ENCODE measurements at places on chromosomes 16 and 17. TPM values are rescaled to one million over a fixed set of nuclear protein-coding genes. Genes with fewer than 3 reads are reported as not detected.

- peak; percentile 99 for DNase-seq
Observed at GRCh38 chr17:46264456-46265198, 30.3 kb upstream of the LRRC37A start.

- no peak for DNase-seq
Observed at GRCh38 chr16:86151239-86151851, 252.4 kb downstream of the IRF8 start.

GRCh38 chr17:81194941-81195901 is 27.5 kb downstream of the CEP131 start:
- no peak for DNase-seq

DNA sequence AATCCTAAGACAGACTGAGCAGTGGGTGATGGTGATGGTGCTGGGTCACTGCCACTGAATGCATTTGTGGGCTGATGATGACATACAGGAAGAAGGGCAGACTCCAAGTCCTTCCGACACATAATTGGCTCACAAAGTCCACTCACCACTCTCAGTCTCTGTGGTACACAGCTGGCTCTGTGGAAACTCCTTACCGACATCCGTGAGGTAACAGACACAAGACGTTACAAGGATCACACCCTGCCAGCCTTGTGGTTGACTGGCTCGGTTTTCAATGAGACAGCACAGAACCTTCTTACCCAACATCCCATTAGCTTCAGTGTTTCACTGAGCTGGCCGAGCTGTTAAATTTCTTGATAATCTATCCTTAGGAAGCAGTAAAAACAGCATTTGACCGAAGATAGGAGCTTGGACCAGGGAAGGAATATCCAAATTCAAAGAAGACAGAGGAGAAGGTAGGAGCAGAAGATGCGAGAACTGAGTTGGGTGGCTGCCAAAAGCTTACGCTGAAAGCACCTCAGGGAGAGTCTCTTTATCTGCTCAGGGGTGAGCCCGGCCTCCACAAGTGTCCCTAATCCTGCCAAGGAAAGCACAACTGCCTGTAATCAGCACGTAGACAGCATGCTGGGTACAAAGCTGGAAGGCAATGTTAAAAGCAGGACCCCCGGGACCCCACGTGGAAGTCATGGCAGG is 5.5 kb upstream of the MXRA7 start:
- peak; percentile 100 for DNase-seq

Gene ARL5C
- not detected for total RNA-seq

GRCh38 chr16:10076037-10076436 is 106.2 kb downstream of the GRIN2A start:
- no peak for DNase-seq

Gene SLC5A10
- total RNA-seq = 0.10 TPM

DNA sequence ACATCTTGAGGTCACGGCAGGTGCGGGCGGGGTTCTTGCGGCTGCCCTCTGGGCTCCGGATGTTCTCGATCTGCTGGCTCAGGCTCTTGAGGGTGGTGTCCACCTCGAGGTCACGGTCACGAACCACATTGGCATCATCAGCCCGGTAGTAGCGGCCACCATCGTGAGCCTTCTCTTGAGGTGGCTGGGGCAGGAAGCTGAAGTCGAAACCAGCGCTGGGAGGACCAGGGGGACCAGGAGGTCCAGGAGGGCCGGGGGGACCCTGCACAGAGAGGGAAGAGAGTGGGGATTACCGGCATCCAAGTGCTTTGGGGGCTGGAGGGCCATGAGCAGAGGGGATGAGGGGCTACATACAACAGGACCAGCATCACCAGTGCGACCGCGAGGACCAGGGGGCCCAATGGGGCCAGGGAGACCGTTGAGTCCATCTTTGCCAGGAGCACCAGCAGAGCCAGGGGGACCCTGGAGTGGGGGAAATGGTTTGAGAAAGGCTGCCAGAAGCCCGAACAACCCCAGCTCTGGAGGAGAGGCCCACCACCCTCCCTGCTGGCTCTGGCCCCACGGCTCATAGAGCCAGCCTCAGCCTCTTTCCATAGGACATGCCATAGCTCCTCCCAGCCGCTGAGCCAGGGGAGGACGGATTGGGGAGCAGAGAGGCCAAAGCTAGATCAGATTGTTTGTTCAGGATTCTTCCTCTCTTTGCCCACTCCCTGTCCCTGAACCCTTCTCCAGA is 14.6 kb downstream of the COL1A1 start:
- DNase-seq = no peak

DNA sequence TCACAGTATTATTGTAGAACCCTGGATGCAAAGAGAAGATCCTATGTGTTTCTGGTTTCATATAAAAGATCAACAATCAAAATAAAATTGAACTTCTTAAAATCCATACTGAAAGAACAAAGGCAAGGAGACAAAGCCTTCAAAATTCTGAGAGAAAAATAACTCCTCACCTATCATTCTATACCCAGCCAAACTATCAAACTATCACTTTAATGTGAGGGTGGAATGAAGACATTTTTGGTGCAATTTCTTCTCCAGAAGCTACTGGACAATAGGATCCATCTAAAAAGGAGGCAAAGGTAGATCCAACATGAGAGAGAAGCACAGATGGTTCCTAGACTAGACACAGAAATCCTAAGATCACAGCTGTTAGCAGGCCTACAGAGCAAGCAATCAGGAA is 71.1 kb downstream of the CPPED1 start:
- DNase-seq = no peak

GRCh38 chr17:80798595-80799537 is 192.8 kb upstream of the CHMP6 start:
- no peak for DNase-seq

DNA sequence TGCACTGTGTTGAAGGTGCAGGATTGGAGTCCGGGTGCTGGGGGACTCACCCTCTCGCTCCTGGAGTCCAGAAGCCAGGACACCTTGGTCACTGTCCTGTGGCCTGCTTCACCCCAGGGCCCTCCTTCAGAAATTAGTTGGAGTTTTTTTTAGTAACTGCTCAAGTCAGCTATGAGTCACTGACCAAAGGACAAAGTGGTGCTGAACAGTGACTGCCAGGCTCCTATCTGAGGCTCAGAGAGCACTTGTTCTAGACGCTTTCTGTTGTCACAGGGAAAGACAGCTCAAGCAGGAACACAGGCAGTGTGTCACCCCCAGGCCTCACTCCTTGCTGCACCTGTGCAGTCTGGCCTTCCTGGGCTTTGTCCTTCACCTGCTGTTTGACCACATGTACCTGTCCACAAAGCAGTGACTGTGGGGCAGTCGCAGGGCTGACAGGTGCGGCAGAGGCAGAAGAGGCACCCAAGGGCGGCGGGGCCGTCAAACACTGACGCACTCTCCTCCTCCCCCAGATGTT is 4.1 kb upstream of the FAAP100 start:
- no peak for DNase-seq

GRCh38 chr16:2471016-2471652 is at the start of gene NTN3:
Gene NTN3 (plus strand): TSS chr16:2471297. CDS start chr16:2471702, 405 bp downstream.
- no peak for DNase-seq

GRCh38 chr16:57664662-57665025 is 3.5 kb upstream of the ADGRG3 start:
- no peak for DNase-seq

DNA sequence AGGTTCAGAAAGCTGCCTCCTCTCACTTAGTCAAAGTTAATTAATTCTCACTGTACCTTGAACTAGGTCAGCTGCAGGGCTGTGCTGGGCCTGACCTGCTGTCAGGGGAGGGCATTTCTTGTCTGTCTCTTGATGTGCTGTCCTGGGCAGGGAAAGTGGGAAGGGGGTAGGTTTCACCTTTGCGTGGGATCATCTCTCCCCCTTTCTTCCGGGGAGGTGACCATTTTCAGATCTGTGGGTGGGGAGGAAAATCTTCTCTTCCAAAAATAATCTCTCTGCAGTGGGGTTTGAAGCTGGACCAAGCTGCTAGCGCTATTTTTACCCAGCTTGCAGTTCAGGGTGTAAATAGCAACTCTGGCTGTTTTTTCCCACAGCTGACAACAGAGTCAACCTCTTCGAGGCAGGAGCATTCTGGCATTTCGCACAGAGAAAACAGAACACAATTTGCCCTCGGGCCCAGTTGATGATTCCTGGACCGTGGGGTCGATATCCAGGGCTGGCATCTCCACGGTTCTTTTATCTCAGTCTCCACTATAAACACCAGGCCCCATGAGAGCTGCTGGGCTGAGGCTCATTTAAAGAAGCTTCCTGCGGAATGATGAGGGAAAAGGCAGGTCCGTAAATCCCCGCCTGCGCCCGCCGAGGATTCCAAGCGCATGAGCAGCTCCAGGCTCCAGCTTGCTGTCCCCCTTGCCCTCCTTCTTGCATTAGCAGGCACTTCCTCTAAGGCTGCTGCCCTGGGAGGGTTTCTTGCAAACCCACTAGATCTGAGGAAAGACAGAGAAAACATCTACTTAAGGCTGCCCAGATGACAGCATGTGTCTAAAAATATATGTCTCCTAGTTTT is 93.9 kb downstream of the YPEL2 start:
- DNase-seq = no peak

Gene SDR42E2
- total RNA-seq = not detected

Gene RNPS1
- total RNA-seq = 152 TPM

- DNase-seq = peak; percentile 81
Observed at GRCh38 chr17:76397687-76398522, 13.5 kb downstream of the SPHK1 start.

- no peak for DNase-seq
Observed at GRCh38 chr16:875182-876040, 74.9 kb upstream of the GNG13 start.

Gene GSDMA
- not detected for total RNA-seq

- DNase-seq = peak; percentile 46
Observed at GRCh38 chr17:64103391-64104364, 26.3 kb downstream of the ERN1 start.

DNA sequence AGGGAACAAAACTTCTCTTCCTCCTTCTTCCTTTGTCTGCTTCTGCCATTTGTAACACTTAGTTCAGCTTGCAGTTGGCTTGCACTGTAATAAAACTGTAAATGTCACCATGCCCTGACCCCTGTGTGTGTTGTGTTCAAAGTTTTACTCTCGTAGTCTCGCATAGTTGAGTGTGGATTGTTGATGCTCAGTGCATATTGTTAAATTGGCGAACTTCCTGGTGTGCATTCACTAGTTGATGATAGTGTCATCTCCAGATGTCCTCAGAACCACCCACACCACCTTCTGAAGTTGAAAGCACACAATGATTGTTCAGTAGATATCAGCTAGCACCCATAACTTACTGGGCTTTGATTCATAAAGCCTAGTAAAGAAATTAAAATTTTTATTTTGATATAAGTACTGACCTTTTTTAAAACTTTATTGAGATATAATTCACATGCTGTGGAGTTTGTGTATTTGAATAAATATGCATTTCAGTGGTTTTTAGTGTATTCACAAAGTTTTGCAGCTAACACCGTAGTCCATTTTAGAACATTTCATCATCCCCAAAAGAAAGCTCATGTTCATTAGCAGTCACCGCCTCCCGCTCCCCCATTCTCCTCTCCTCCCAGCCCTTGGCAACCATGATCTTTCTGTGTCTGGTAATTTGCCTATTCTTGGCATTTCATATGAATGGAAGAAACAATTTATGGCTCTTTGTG is 25.0 kb downstream of the USP10 start:
- no peak for DNase-seq

Gene ACSF2
- 26.5 TPM for total RNA-seq

DNA sequence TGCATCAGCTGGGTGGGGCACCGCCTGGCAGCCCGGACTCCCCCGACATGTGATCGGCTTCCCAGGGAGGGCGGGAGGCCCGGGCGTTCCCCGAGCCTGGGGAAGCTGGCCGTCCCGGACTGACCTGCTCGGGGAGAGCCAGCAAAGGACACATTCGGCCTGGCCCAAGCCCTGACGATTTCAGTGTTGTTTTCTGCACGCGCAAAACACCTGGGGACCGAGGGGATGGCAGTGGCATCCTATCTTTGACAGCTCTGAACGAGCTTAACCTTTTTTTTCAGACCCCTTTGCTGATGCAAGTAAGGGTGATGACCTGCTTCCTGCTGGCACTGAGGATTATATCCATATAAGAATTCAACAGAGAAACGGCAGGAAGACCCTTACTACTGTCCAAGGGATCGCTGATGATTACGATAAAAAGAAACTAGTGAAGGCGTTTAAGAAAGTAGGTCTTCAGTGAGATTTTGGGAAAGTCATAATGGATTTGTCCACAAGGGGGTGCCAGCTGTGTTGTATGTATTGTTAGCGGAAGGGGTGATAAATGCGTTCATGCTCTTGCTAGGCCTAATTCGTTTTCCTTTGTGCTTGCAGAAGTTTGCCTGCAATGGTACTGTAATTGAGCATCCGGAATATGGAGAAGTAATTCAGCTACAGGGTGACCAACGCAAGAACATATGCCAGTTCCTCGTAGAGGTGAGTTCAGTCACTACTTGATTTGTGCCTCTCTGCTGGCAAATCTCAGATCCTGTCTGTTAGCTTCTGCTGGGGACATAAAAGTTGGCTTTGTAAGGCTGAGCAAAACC is 1.0 kb downstream of the EIF1 start:
- peak; percentile 64 for DNase-seq

Gene RPS15A
- total RNA-seq = 2,380 TPM
